ENCODE measurements at places on chromosomes 16 and 17. TPM values are rescaled to one million over a fixed set of nuclear protein-coding genes. Genes with fewer than 3 reads are reported as not detected.

KRTAP2-2 gene
- total RNA-seq, result not detected

GDPD3 gene
- total RNA-seq, result 2.2 TPM

CCL18 gene
- not detected for total RNA-seq

ITGAD gene
- total RNA-seq, result not detected

MARVELD3 gene
- 0.22 TPM for total RNA-seq

UNC13D gene
- 4.2 TPM for total RNA-seq

TP53TG3F gene
- not detected for total RNA-seq

CHD9NB gene
- total RNA-seq, result 1.7 TPM

NPTX1 gene
- 85.9 TPM for total RNA-seq

ALOXE3 gene
- total RNA-seq, result 6.0 TPM

DLX3 gene
- 0.19 TPM for total RNA-seq

PLCG2 gene
- total RNA-seq, result 3.9 TPM

PRSS21 gene
- 0.19 TPM for total RNA-seq

CCDC144A gene
- 1.4 TPM for total RNA-seq

LUC7L3 gene
- 82.6 TPM for total RNA-seq

IGFALS gene
- not detected for total RNA-seq

CCL8 gene
- not detected for total RNA-seq

PRSS8 gene
- 0.24 TPM for total RNA-seq

PDIA2 gene
- total RNA-seq, result 0.23 TPM

C16orf54 gene
- total RNA-seq, result not detected

C17orf78 gene
- not detected for total RNA-seq

Measured in A549 treated with CpdA at 1 μM for 4 hours (cell line).